ENCODE measurements at places on chromosomes 12 and 14. TPM values are rescaled to one million over a fixed set of nuclear protein-coding genes. Genes with fewer than 3 reads are reported as not detected.

DNA sequence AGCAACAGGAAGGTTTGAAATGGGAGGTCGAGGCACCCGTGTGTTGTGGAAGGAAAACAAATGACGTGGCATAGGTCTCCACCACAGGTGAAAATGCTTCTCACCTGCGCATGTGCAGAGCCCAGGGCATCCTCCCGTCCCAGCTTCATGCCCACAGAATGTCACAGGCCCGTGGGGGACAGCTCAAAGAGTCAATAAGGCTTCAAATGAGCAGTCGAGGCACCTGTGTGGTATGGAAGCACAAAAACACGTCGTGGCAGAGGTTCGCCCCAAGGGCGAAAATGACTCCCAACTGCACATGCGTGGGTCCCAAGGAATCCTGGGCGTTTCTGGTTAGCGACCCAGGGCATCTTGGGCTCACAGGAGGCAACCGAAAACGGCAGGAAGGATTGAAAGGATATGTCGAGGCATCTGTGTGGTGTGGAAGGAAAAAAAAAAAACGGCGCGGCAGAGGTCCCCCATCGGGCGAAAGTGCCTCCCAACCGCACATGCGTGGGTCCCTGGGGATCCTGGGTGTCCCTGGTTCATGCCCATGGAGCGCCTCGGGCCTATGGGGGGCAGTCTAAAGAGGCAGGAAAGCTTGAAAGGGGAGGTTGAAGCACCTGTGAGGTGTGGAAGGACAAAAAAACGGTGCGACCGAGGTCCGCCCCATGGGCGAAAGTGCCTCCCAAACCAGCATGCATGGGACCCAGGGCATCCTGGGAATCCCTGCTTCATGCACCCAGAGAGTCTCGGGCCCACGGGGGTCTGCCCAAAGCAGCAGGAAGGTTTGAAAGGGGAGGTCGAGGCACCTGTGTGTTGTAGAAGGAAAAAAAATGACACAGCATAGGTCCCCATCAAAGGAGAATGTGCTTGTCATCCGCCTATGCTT is 578.5 kb downstream of the ALG10 start:
- DNase-seq = no peak

GRCh38 chr12:92912052-92912451 is 17.0 kb downstream of the EEA1 start:
- DNase-seq = no peak

GRCh38 chr14:22536853-22537338 is 52.1 kb downstream of the DAD1 start:
- DNase-seq = peak; percentile 98

GRCh38 chr12:56163533-56164344 is 5.6 kb downstream of the MYL6 start:
- DNase-seq = no peak

The NGB gene
- not detected for total RNA-seq

DNA sequence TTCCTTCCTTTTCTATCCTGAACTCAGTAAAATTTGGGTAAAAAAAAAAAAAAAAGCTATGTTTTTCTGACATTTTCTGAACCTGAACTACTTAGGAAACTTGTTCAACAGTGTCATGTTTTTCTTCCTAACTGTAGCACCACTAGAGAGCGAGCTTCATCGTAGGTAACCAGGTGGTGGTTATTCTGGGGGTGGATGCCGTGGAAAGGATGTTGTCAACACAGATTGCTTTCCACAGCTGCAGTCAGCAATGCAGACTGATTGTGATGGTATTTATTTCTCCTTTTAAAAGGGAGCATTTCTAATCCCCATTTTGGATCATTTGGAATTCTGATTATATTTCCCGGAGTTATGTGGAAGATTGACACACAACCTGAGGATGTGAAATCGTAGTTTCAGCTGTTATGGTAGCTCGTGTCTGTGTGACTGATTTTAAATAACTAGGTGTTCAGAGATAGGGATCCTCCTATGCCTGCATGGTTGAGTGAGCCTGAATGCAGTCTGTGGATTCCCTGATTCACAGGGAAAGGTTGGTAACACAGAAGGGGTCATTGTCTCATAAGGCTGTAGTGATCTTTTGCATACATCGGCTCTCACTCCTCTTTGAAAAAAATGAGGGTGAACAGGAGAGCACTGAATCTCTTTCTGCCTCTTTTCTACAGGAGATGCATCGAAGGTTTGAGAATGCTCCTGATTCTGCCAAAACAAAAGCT is 113.2 kb downstream of the ERC1 start:
- no peak for DNase-seq

DNA sequence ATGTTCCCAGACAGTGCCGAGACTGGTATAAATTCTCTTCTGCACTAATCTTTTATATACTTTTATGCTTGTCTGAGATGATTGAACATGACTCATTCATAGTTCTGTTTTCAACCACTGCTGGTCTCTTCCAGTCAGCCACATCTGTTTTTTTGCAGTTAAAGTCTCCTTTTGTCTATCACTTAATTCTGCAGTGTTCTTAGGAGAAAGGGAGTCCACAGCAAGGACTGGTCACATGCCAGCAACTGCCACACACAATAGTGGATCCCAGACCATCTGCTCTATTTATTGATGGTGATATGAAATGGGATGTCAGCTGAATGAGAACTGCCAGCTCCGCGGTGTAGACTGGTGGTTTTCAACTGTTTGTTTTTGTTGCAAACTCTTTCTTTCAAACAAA is 379.8 kb downstream of the MED13L start:
- DNase-seq = no peak

DNA sequence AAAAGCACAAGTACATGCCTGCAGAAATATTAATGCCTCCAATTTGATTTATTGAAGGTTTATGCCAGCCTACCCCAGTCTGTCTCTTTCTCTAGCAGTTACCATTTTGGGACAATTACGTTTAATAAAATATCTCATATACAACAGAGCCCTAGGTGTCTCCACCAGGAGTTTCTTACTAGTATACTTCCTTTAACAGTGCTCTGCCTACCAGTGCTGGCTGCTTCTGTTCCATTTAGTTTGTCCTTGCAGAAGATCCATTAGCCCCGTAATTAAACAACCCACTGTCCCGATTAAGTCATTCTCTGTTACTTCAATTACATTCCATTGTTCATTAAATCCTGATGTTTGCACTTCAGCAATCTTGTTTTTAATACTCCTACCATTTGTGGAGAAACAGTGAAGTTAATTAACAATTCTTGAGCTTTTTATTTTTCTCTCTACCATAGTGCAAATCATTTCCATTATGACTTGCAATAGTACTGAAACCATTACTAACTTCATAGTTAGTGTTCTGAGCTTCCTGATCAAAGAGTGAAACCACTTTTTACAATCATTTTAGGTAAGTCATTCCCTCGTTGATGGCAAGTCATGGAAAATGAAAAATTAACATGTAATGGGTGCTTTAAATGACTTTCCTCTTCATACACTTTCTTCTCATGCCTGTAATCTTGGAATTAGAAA is 121.1 kb downstream of the PLXNC1 start:
- no peak for DNase-seq

DNA sequence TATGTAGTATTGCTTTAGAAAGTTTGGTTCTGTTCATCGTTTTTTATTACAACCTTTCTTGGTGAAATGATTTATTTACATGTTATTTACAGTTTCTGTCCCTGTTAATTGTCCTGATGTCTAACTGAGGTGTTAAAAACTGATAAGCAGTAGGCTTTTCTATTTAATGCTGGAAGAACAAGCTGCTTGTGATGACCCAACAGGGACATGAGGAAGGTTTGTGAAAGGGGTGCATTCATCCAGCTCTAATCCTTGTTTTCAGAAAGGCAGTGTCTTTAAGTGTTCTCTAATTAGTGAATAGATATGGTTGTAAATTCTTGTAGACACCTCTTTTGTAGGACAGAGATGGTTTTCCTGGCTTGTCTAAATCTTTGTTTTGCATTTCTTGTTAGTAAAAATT is 191.4 kb downstream of the FOXA1 start:
- no peak for DNase-seq

- no peak for DNase-seq
These were observed 13.9 kb upstream of the PITPNM2 start for GRCh38 chr12:123164710-123165261.

- DNase-seq = no peak
These were observed 263.8 kb upstream of the DIO2 start for GRCh38 chr14:80475074-80475473.

The PRPH gene
- total RNA-seq = 0.41 TPM

DNA sequence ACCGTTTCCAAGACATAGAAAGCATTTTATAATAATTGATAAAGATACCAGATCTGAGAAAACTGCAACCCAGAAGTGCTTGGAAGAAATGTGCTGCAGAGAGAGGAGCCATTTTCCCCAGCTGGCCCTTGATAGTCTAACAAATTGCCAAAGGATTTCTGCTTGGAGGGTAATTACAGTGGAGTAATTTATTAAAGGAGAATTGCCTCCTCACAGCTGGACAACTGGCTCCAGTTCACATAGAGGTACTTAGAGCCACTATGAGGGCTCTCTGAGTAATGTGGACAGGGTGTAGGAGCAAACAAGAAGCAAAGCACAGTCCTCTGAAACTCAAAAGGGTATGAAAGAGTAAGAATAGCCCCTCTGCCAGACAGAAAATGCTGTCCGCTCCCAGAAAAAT is 335.6 kb downstream of the SYT1 start:
- DNase-seq = no peak

DNA sequence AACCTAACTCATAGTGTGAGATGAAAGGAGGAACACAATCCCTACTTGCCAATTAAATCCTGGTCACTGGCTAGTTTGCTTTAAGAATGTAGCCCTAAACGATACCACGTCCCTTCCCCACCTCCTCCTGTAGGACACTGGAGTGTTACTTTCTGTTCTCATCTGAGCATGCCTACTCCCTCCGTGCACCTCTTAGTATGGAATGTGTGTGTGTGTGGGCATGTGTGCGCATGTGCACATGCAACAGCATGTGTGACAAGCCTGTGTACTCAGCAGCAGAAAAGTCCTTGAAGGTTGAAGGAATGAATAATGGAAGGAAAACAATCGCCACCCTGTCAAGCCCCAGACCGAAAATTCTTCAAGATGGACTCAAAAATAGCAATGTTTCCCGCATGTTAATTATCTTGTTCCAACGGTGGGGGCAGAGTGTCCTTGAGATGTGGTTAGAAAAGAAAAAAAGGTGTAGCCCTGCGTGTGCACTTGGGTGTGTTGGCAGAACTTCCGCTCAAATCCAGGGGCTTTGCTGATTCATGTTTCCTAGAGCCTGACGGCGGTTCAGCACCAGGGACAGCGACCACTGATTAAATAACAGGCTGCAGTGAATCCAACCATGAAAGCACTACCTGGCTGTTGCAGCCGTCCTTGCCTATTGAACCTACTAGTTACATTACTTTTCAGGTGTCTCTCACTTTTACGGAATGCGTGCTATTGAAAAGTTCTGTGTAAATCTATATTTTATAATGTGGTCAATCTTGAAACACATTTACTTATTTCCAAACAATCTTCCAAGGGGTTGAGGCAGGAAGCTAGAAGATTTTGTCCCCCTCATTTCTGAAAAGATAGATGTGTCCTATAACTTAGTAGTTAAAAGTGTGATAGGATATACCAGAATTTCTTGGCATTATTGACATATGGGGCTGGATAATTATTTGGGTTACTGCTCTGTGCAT is 79.8 kb downstream of the SRRM4 start:
- DNase-seq = no peak

DNA sequence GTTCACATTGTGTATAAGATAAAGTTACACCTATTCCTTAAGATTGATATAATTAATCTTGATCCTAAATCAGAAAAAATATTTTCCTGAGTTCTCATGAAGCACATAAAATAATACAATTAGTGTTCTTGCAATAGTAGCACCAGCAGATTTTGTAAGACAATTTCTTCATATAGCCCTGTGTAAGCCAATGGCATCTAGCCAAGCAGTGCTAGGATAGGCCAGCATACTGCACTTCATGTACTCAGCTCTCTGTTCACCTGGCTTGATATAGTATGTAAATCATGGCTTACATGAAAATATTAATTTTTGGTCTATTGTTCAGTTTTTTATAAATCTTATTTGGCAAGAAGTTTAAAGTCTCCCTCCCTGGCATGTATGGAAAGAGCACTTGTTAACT is 1.9 kb downstream of the KLRF2 start:
- no peak for DNase-seq

The MYBPC1 gene
- total RNA-seq = not detected

The GNG2 gene
- 4.1 TPM for total RNA-seq

- no peak for DNase-seq
These were observed 46.1 kb downstream of the DNAH10 start for GRCh38 chr12:123808167-123808566.

The ITGB7 gene
- total RNA-seq = 0.75 TPM

The SYNDIG1L gene
- total RNA-seq = not detected

GRCh38 chr12:57611108-57611826 is at the start of gene ARHGEF25:
TSS of gene ARHGEF25 (plus strand) at chr12:57611435. CDS start at chr12:57611895, 460 bp downstream.
- no peak for DNase-seq

DNA sequence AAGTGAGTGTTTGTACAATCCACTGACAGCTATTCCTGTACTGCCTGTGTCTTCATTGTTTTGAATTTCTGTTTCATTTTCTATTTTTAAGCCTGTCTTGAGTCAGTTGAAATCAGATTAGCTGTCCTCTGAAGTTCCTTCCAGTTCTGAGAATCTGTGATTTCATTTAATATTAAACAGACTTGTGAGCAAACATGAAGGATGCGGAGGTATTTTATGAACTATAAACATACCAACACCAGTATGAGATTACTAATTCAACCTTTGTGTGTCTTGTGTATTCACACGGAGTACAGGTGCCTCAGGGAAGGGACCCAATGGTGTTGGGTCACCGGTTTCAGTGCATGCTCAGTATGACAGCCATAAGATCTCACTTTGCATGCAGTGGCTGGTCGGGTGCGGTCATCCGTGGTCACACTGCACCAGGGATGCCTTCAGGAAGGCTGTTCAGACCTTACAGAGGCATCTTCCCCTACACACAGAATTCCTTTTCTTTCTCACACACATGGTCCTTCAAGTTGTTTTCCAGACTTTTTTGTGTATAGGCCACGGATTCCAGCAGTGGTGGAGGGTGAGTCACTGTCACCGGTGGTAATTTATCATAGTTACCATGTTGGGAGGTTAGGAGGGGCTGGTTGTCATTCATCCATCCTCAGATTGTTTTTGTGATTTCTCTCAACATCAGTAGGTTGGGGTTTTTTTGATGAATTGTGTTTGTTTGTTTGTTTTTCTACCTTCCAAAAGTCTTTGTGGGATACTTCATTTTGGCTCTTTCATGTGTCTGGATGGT is 103.0 kb upstream of the SFSWAP start:
- no peak for DNase-seq

The TAS2R42 gene
- total RNA-seq = not detected

The KRT2 gene
- total RNA-seq = not detected

The TMEM132D gene
- total RNA-seq = 7.1 TPM

- peak; percentile 48 for DNase-seq
These were observed 322.9 kb downstream of the DAD1 start for GRCh38 chr14:22266142-22266442.

- no peak for DNase-seq
These were observed 18.9 kb downstream of the GLIPR1L2 start for GRCh38 chr12:75409830-75410229.

The RERG gene
- total RNA-seq = 1.6 TPM

The MGAT4C gene
- total RNA-seq = not detected
